Left lung (tissue), 14 donors: ENCODE measurements at places on chromosomes 2 and 18. TPM values are rescaled to one million over a fixed set of nuclear protein-coding genes. Genes with fewer than 3 reads are reported as not detected.

The POTEI gene
- total RNA-seq = not detected

The POTEF gene
- not detected for total RNA-seq

The CYRIA gene
- 20.3 TPM for total RNA-seq

The PLEKHB2 gene
- 106 TPM for total RNA-seq

The SLC4A3 gene
- total RNA-seq = 5.7 TPM

The CSRNP3 gene
- 1.5 TPM for total RNA-seq

The GALR1 gene
- not detected for total RNA-seq

The CNGA3 gene
- total RNA-seq = 0.10 TPM

The CDKL4 gene
- 0.55 TPM for total RNA-seq

The SLC9A4 gene
- not detected for total RNA-seq

The CD28 gene
- 1.3 TPM for total RNA-seq

The ZSWIM2 gene
- not detected for total RNA-seq

The SLC30A3 gene
- 0.64 TPM for total RNA-seq

The IL1RL2 gene
- 1.5 TPM for total RNA-seq

The SMARCAL1 gene
- total RNA-seq = 19.6 TPM

The DTNB gene
- total RNA-seq = 17.6 TPM

The EVX2 gene
- total RNA-seq = not detected

The CD8B2 gene
- total RNA-seq = not detected

The CD8B gene
- total RNA-seq = not detected

The C1QL2 gene
- not detected for total RNA-seq

The LMAN1 gene
- total RNA-seq = 105 TPM

The KIF1A gene
- total RNA-seq = 0.87 TPM

The RNF149 gene
- total RNA-seq = 111 TPM

The AFF3 gene
- total RNA-seq = 16.4 TPM

The METTL8 gene
- 14.7 TPM for total RNA-seq

The SLC5A7 gene
- 0.23 TPM for total RNA-seq

The ALPI gene
- total RNA-seq = not detected

The COL4A3 gene
- total RNA-seq = 12.9 TPM

The FRZB gene
- total RNA-seq = 0.76 TPM

The SLC16A14 gene
- total RNA-seq = 3.1 TPM

The PDE11A gene
- 0.73 TPM for total RNA-seq

The SH3BP4 gene
- 35.0 TPM for total RNA-seq

The TTC39C gene
- 12.2 TPM for total RNA-seq

The TBR1 gene
- total RNA-seq = 0.08 TPM

The DNAJC5G gene
- not detected for total RNA-seq

The QPCT gene
- 16.6 TPM for total RNA-seq

The FOXD4L1 gene
- 0.71 TPM for total RNA-seq

The GBX2 gene
- not detected for total RNA-seq

The AQP4 gene
- total RNA-seq = 168 TPM

The CABYR gene
- total RNA-seq = 2.9 TPM

The GAD1 gene
- not detected for total RNA-seq

The SERPINB3 gene
- total RNA-seq = not detected

The FKBP7 gene
- 12.9 TPM for total RNA-seq

The DAW1 gene
- total RNA-seq = 7.7 TPM

The NT5DC4 gene
- total RNA-seq = 0.60 TPM

The FARP2 gene
- total RNA-seq = 37.0 TPM

The SLC35F5 gene
- total RNA-seq = 100 TPM

The GPR39 gene
- 24.4 TPM for total RNA-seq

The RIT2 gene
- total RNA-seq = not detected
